ENCODE measurements at places on chromosomes 1 and 21.

- DNase-seq: no peak
Measured at GRCh38 chr1:86811142-86811924, 102.6 kb downstream of the SELENOF start.

- DNase-seq: no peak
Measured at GRCh38 chr1:25098717-25099116, 133.6 kb downstream of the SYF2 start.

DNA sequence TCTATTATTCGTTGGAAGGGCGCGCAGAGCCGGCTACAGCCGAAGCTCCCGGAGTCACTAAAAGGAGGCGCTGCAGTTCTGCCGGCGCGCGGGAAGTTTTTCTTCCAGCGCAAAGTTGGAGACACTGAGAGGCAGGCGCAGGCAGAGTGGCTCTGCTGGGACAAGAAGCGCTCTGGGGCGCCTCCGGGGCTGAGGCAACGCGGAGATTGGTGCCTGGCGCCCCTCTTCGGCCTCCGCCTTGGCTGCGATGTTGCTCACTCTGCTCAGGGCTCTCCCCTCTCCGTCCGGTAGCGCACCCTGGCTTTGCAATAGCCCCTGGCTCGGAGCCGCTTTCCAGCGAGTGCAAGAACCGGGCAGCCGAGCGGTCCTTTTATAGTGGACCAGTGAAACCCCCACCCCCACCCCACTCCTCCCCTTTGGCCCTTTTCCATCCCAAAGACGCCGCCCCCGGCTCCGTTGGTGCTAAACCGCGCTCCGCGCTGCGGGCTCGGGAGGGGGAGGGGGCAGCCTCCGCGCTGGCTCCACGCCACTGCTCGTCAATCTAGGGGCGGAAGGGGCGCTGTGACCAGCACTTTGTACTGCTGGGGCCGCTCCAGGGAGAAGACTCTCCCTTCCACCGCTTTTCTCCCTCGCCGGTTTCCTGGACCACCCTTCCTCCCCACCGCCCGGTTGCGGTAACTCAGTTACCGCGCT, at the start of gene ADAMTS1:
ADAMTS1 (minus strand) TSS at position 344 of the 693 bp plus-strand sequence. CDS start 455 bp downstream, outside the sequence.
- no peak for DNase-seq

GRCh38 chr1:55049271-55049913, 10.0 kb downstream of the PCSK9 start:
- DNase-seq: no peak

- no peak for DNase-seq
Measured at GRCh38 chr1:164950541-164950986, 391.6 kb downstream of the PBX1 start.

DNA sequence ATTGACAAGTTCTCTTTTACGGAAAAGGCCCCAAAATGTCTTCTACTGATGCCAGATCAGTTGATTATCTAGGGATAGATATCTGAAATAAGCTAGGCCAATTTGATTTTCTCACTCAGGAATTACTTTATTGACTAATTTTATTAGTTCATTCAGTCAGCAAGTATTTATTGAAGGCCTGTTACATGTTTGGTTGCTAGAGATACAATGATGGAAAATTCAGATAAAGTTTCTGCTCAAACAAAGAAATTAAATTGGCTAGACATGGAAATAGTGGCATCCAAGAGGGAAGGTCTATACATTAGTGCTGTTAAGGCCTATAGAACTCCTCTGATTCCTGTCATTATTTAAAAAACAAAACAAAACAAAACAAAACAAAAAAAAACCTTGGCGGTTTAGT, 56.5 kb downstream of the HS2ST1 start:
- no peak for DNase-seq

DNA sequence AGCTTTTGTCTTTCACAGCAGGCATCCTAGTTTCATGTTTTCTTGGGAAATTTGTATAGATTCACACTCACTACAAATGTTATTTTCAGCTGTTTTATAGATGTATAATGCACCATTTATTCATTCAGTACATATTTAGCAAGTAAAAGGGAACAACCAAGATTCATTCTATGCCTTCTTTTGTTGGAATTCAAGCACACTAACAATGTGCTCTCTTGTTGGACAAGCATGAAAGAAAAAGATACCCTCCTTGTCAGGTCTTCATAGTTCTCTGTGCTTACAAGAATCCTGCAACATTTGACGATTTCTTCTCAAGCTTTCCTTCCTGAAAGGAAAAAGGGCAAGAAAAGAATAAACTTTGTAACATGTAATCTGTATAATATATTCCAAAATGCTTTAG, 456.0 kb downstream of the USP25 start:
- no peak for DNase-seq

- DNase-seq: no peak
Measured at GRCh38 chr1:52738893-52739292, 12.6 kb downstream of the ZYG11B start.

GRCh38 chr1:209688746-209689234, 13.6 kb downstream of the G0S2 start:
- no peak for DNase-seq

GRCh38 chr1:183915625-183916510, 110.9 kb downstream of the RGL1 start:
- peak; percentile 46 for DNase-seq

DNA sequence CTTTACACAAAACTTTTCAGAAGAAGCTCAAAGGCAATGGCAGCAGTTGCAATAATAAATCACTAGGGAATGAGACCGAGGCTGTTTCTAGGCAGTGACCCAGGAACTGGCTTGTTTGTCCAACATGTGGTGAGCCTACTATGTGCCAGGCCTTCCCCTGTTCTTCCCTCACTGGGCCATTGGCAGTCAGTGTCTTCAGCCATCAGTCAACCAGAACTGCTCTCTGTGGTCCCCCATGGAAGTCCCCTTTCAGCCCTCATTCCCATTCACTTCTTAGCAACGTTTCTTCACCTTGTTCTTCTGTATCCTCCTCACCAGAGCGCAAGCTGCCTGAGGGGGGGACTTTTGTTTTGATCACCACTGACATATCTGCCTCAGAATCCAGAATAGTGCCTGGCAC, 274.1 kb downstream of the RRAGC start:
- DNase-seq: no peak

- no peak for DNase-seq
Measured at GRCh38 chr1:32989160-32990050, 24.8 kb upstream of the RNF19B start.

GRCh38 chr1:153210206-153210605, 7.0 kb downstream of the LELP1 start:
- no peak for DNase-seq

- DNase-seq: no peak
Measured at GRCh38 chr21:45871616-45872236, 109.8 kb upstream of the COL6A1 start.

DNA sequence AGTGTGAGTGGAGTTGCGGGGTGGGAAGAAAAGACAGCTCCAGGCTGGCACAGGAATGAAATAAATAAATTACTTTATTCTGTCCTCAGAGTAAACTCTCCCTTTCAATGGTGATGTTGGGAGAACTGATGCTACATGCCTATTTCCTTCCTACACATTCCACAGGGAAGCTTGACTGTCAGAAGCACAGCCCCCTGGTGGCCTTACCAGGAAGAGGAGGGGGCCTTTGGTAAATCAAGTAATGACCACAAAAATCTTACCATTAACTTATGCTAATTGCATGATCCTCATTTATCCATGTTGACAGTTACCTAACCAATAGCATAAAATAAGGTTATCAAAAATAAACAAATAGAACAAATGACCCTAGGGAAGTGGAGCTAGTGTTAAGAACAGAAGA, 605.0 kb upstream of the PKN2 start:
- peak; percentile 3 for DNase-seq

DNA sequence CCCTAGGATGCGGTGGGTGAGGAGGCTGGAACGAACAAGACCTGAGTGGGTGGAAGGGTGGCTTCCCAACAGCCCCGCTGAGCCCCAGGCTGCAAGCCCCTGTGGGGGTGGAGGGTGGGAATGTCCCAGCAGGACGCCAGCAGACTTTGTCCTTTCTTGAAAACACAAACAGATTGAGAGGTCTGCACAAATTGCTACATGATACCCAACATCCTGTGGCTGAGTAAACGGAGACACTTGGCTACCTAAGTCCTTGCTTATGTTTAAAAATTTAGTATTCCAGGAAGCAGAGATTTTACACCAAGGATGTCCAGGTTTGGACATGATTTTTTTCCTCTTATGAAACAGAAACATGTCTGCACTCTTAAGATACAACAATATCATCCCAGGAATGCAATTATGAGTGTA, 11.8 kb upstream of the F3 start:
- DNase-seq: no peak

DNA sequence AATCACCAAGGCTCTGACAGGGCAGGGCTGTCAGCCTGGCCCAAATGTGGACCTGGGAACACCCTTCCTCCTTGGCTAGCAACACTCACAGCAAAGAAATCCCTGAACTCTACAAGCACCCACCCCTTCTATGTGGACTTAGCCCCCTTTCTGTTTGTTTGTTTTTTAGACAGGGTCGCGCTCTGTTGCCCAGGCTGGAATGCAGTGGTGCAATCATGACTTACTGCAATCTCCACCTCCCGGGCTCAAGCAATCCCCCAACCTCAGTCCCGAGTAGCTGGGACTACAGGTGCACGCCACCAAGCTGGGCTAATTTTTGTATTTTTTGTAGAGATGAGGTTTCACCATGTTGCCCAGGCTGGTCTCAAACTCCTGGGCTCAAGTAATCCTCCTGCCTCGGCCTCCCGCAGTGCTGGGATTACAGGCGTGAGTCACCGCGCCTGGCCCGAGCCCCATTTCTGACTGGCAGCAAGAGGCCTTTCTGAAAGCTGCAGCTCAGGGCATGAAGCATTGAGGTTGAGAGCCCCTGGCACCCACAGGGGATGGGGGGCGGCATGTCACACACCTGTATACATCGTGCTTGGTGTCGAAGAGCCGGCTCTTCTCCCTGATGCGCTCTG, 16.2 kb downstream of the RIPK4 start:
- no peak for DNase-seq

GRCh38 chr1:94071976-94072375, 49.0 kb downstream of the ABCA4 start:
- no peak for DNase-seq

GRCh38 chr1:90122654-90123340, 127.9 kb downstream of the ZNF326 start:
- DNase-seq: no peak

DNA sequence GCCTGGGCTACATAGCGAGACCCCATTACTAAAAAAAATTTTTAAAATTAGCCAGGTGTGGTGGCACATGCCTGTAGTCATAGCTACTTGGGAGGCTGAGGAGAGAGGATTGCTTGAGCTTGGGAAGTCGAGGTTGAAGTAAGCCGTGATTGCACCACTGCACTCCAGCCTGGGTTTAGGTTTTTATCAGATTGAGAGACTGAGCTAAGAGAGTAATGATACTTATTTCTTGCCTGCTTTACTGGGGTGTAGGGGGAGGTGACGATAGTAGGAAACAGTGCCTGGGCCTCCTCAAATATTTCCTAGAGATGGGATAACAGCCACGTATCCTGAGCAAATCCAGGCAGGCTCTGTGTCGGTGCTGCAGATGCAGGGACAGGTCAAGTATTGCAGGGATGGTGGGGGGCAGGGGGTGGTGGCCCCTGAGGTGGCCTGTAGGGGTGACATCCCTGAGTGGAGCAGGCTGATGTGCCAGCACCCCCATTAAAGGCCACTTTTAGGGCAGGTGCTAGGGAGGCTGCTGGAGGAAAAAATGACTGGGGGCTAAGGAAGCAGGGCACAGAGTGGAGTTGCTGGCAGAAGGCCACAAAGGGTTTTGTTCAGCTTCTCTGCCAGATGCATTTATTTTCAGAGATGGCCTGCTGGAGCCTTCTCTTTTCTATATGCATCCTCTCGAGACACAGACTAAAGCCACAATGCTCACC, 130.5 kb downstream of the RHOU start:
- DNase-seq: no peak

DNA sequence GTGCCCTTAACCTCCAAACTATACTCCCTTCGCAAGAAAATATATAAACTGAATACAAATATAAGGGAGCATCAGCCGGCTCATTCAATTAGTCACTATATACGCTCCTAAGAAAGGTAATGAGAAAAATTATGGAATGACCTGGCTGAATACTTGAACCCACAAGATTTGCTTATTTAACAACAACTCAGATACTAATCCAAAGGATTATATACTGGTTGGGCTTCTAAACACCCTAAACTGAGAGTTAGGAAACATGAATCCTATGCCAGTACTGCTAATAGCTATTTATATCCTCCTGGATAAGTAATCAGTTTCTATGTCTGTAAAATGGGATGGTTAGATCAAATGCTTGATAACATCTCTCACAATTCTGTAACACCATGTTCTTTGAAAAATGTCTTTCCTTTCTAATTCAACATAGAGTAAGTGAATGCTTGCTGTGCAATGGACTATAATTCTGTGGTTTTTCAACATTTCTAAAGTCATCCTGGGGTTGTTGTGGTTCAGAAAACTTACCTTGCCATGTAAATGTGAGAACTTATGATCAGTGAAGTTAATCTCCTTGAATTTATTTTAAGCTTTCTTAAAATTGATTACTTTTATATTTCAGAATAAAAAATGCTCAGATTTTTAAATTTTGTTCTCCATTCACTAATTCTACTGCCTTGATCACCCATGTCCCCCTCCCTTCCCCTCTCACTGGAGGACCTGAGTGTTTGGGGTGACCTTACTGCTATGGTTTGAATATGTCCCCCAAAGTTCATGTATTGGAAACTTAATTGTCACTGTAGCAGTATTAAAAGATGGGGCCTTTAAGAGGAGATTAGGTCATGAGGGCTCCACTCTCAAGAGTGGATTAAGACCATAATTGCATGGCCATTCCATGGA, 14.5 kb downstream of the DUSP10 start:
- no peak for DNase-seq

- DNase-seq: no peak
Measured at GRCh38 chr1:178552856-178553255, 39.9 kb downstream of the TEX35 start.

DNA sequence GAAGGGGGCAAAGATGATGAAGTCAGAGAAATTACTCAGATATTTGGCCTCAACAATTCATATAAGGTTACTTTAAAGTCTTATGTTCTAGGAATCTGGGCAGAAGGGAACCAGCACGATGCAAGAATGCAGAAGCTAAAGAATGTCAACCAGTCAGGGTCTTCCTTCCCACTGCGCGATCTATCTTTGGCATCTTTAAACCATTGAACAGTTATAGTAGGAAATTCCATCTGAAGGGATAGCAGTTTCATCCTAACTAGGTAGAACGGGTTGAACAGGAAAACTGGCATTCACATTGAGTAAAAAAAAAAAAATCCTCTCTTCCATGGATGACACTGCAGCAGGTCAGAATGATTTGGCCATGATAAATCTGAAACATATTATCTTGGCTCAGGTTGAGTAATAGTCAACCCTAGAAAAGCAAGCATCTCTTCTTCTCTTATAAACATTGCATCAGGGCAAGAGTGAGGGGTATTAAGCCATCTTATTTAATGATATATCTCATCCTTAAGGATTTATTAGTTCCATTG, 6.3 kb downstream of the CRCT1 start:
- DNase-seq: no peak

DNA sequence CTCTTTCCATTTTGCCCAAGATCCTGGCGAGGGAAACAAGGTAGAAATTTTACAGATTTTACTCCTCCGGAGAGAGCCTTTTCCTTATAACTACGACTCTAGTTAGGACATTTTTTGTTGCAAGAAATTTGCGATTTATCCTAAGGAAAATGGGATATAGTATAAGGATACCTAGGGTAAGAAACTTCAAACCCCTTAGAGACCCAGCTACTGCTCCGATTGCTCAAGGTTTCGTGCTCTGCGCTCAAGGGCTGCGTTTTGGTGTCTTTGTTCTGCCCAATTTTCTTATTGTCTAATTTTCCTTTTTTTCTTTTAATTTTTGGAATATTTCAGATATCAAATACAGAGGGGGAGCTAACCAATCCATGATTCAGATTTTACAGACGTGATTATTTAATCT, 1.5 kb downstream of the TTC3 start:
- DNase-seq: no peak
